ENCODE measurements at places on chromosomes 4 and X. TPM values are rescaled to one million over a fixed set of nuclear protein-coding genes. Genes with fewer than 3 reads are reported as not detected.

DNA sequence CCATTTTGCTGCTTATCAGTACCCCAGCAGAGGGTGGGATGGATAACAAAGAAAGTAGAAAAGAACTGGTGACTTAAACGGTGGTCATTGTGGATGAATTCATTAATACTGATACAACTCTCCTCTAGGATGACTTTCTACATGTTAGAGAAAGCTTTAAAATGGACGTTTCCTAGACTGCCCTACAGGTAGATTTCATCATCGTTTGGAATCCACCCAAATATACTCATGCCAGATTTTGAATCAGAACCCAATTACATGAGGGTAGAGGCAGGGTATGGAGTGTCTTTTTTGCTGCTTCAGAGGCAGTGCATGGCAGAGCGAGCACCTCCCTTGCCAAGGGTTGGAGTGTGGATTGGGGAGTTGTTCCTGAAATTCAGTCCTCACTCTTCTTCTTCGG lies 13.3 kb upstream of the ANTXR2 start:
- H3K4me1 ChIP-seq: no peaks in the 10 kb centered on the region

GRCh38 chrX:148541584-148541940 lies 41.1 kb downstream of the AFF2 start:
- H3K27ac ChIP-seq: no peak overlapping the region
- DNase-seq: no peak
- no peaks in the 10 kb centered on the region for H3K27me3 ChIP-seq
- H3K36me3 ChIP-seq: no peaks in the 10 kb centered on the region

GRCh38 chr4:24650849-24651640 lies 66.7 kb upstream of the DHX15 start:
- no peak overlapping the region for H3K27ac ChIP-seq
- no peak for DNase-seq
- no peak overlapping the region for H3K4me3 ChIP-seq
- no peaks in the 10 kb centered on the region for H3K36me3 ChIP-seq

GRCh38 chrX:9376111-9376510 lies 88.7 kb upstream of the TBL1X start:
- DNase-seq: no peak
- no peaks in the 10 kb centered on the region for H3K4me1 ChIP-seq
- H3K27me3 ChIP-seq: no peaks in the 10 kb centered on the region
- H3K27ac ChIP-seq: no peak overlapping the region
- H3K4me3 ChIP-seq: no peak overlapping the region

DNA sequence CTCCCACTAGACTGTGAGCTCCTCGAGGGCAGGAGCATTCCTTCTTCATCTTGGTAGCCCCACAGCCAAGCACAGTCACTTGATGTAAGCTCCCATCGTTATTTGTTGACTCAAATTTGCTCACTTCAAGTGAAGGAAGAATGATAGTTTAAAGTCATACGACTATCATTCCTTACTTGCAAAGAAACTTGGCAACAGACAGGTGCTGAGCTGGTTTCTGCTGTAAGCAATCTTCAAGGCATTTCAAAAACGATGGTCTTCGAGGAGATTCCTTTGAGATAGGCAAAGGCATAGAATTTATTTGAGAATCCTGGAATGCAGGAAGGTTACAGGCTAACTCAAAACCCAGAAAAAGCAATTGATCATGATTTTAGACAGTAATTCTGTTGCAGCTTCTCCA lies 64.8 kb downstream of the QDPR start:
- H3K27ac ChIP-seq: no peak overlapping the region
- no peaks in the 10 kb centered on the region for H3K27me3 ChIP-seq
- no peaks in the 10 kb centered on the region for H3K4me1 ChIP-seq
- no peak for DNase-seq
- H3K36me3 ChIP-seq: no peaks in the 10 kb centered on the region

- DNase-seq: no peak
- no peaks in the 10 kb centered on the region for H3K27me3 ChIP-seq
- peaks cover 22% of the 10 kb centered on the region for H3K4me1 ChIP-seq
- no peak overlapping the region for H3K27ac ChIP-seq
- H3K4me3 ChIP-seq: no peak overlapping the region
Measured at GRCh38 chr4:184439856-184440594, 34.3 kb downstream of the IRF2 start.

- no peaks in the 10 kb centered on the region for H3K36me3 ChIP-seq
- no peak for DNase-seq
- no peaks in the 10 kb centered on the region for H3K27me3 ChIP-seq
- H3K4me3 ChIP-seq: no peak overlapping the region
Measured at GRCh38 chr4:155473420-155474095, 96.8 kb upstream of the MAP9 start.

GRCh38 chr4:158371158-158371557 lies 150.5 kb upstream of the RXFP1 start:
- H3K36me3 ChIP-seq: no peaks in the 10 kb centered on the region
- no peaks in the 10 kb centered on the region for H3K27me3 ChIP-seq
- no peaks in the 10 kb centered on the region for H3K4me1 ChIP-seq
- H3K27ac ChIP-seq: no peak overlapping the region
- no peak overlapping the region for H3K4me3 ChIP-seq

GRCh38 chrX:40727581-40728252 lies 7.6 kb downstream of the MED14 start:
- no peaks in the 10 kb centered on the region for H3K36me3 ChIP-seq
- DNase-seq: no peak
- H3K27me3 ChIP-seq: no peaks in the 10 kb centered on the region
- H3K4me1 ChIP-seq: no peaks in the 10 kb centered on the region

VMA21 gene
- 34.2 TPM for total RNA-seq

CXCL3 gene
- total RNA-seq: 17.5 TPM

SMARCA1 gene
- total RNA-seq: 51.6 TPM

PTPN13 gene
- 61.5 TPM for total RNA-seq

Measured in ovary (tissue), 10 donors.